ENCODE measurements at places on chromosomes 12 and 14.

- DNase-seq = no peak
Observed at GRCh38 chr14:72706485-72706884, 187.4 kb downstream of the DPF3 start.

- no peak for DNase-seq
Observed at GRCh38 chr14:75428230-75429104, 645 bp downstream of the JDP2 start.

- no peak for DNase-seq
Observed at GRCh38 chr14:59847711-59848110, 22.9 kb downstream of the RTN1 start.

DNA sequence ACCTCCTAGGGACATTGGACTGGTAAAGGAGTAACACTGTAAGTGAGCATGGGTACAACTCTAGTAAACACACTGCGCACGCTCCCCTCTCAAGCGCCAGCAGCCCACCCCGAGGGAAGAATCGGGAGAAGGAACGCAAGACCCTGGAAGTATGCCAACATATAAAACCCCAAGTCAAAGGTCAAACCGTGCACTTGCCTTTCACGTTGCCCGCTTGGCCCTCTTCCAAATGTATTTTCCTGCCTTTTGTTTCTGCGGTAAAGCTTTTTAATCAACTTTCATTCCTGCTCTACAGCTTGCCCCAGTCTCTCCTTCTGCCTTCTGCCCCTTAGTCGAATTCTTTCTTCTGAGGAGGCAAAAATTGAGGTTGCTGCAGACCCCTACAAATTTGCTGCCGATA lies 17.6 kb upstream of the CHST11 start:
- DNase-seq = no peak

DNA sequence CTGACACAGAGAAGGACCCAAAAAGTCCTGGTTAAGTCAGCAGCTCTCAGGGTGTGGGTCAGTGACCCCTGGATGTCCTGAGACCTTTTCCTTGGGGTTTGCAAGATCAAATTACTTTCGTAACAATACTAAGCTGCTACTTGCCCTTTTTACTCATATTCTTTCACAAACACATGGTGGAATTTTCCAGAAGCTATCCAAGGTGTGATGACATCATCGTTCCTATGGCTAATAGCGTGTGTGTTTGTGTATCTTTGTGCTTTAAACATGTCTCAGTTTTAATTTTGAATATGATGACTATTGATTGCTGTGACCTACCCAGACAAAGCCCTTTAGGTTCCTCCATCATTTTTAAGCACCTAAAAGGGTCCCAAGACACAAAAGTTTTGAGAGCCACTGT lies 176.2 kb downstream of the PHETA1 start:
- DNase-seq = no peak

DNA sequence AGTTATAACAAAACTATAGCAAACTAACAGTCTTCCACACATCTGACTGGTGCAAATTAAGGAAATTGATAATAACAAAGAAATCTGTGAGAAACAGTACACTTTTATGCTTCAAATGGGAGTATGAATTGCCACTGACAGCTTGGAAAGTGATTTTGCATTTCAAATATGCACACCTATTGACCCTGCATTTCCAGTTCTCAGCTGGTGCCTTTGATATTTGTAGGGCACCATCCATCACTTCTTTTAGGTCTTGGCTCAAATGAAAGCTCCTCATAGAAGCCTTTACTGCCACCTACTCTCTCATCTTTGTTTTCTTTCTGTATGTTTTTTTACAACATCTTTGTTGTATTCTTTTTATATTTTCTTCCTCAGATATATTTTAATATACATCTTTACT lies 125.1 kb downstream of the ST8SIA1 start:
- no peak for DNase-seq

DNA sequence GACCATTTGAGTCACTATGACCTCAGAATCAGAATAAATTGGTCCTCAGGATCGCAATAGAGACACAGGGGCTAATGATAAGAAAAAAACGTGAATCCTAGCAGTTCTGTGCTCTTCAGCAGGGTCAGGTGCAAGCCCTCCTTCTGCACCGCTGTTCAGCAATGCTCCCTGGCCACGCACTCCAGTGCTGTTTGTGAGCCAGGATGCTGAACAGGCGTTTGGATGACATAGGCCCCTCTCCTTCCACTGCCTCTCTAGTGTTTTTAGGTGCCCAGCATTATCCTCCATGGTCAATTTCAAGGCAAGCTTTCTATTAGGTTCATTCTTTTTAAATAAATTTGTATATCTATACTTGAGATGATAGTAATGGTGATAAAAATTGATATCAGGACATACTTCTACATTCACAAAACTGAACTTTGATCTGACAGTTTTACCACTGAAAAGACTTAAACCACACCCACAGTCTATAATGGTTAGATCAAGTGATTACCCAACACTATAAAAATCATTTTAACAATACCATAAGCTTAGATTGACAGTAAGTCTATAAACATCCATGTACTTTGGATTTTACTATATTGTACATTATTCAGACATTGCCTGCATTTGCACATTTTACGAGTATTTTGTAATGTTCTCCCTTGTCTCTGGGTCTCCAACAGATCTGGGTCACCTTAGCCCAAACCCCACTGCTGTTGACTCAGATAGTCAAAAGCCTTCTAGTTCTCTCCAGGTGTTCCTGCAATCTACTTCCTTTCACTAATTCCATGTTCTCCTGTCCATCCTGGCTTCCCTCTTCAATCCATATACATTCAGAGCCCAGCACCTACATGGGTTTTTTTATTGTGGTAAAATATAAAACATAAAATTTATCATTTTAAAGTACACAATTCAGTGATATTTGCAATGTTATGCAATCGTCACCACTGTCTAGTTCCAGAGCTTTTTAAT lies 114.9 kb upstream of the COCH start:
- DNase-seq = no peak

DNA sequence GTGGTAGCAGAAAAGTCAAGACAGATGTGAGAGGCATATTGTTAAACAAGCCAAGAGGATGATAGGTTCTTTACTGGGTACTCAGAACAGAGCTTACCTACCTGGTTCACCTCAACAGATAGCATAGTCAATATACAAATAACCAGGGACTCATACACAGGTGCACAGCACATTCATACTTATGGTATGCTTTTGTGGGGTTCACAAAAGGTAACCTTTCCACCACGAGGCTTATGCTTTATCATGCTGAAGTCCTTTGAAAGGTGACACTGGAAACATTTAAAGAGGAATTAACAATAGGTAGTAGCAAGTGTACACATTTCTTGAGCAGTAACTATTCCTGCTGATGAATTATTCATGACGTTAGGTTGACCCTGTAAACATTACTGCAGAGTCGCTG lies 42.2 kb upstream of the MBIP start:
- DNase-seq = peak; percentile 12

DNA sequence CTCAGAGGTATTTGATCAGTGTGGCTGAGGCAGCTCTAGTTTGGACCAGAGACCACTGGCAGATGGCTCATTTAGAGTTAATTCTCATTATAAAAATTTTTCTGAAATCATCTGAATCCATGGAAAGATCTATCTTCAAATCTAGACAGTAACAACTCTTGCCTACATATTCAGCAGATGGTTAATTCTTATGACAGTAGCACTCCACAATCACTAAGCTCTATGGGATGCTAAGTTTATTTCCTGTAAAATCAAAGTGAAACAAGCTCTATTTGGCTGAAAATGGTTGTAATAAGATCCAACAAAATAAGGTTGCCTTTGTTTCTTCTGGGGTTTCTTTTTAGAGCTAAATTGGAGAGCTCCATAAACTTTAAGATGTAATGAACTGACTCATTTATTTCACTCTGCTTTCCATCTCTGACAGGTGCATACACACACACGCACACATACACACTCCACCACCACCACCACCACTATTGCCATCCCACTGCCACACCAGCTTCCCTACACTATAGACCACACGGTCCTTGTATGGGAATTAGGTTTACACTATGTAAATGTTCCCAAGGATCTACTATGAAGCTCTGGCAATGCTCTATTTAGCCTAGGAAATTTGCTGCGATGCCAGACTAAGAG lies 293.1 kb downstream of the RPAP3 start:
- DNase-seq = no peak

- no peak for DNase-seq
Observed at GRCh38 chr14:50796390-50796789, 34.6 kb downstream of the NIN start.

- no peak for DNase-seq
Observed at GRCh38 chr14:55731881-55732498, 152.0 kb downstream of the KTN1 start.

- no peak for DNase-seq
Observed at GRCh38 chr12:111398530-111398929, 7.2 kb upstream of the SH2B3 start.

DNA sequence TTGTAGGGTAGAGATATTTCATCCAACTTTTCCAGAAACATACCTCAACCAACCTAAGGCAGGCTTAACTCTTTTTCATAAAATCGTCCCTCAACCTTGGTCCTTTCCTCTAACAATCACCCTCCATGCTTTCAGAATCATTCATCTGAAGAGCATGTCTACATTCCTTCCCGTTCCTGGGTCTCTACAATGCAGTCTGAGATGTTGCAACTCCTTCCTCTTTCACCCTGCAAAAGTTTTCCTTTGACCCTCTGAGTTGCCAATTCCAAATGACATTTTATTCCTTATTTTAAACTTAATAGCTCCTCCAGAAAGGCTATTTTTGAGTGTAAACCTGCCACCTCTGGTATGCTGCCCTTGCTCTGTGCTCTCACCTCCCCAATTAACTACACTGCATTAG lies 16.7 kb downstream of the SLC7A7 start:
- no peak for DNase-seq

DNA sequence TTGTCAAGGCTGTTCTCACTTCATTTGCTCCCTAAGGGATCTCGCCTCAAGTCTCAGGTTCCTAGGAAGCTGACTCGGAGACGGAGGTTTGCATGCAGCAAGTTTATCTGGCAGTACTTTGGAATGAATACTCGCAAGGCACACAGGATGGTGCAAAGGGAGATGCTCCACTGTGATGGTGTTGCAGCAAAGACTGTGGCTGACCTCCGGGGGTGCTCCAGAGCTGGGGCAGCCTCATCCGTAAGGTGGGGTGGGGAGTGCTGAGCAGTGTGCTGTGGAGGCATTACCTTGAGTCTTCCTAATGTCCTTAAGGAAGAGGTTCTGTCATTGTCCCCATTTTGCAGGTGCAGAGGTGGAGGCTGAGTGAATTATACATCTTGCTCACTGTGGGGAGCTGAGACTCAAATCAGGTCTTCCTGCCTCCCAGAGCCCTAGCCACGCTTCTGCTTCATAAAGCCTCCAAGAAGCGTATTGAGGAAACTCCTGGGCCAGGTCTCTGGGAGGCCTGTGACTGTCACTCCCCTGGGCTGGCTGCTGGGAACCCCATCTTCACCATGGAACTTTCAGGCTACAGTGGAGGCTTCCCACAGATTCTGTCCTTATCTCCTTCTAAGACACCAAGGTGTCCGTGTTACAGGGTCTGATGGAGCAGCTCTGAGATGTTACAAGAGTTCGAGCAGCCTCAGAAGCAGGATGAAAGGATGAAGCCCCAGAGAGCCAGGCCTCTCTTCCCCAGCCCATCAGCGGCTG lies 39.5 kb downstream of the GALNT16 start:
- DNase-seq = no peak

GRCh38 chr14:72646861-72647528 lies 246.9 kb downstream of the DPF3 start:
- no peak for DNase-seq

DNA sequence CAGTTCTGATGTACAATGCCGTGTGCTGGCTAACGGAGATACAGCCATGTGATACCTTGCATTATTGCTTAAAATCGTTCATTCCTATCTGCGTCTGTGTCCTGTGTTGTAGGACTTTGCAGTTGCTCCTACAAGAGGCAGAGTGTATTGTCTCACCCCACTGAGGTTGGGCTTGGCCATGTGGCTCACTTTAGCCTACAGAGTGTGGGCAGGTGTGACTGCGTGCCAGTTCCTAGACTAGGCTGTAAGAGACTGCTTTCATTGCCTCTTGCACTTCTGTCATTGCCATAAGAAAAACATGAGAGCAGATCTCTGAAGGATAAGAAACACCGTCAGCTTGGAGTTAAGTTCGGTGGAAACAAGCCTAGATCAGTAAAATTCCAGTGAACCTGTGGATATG lies 197.7 kb upstream of the CRY1 start:
- DNase-seq = no peak

DNA sequence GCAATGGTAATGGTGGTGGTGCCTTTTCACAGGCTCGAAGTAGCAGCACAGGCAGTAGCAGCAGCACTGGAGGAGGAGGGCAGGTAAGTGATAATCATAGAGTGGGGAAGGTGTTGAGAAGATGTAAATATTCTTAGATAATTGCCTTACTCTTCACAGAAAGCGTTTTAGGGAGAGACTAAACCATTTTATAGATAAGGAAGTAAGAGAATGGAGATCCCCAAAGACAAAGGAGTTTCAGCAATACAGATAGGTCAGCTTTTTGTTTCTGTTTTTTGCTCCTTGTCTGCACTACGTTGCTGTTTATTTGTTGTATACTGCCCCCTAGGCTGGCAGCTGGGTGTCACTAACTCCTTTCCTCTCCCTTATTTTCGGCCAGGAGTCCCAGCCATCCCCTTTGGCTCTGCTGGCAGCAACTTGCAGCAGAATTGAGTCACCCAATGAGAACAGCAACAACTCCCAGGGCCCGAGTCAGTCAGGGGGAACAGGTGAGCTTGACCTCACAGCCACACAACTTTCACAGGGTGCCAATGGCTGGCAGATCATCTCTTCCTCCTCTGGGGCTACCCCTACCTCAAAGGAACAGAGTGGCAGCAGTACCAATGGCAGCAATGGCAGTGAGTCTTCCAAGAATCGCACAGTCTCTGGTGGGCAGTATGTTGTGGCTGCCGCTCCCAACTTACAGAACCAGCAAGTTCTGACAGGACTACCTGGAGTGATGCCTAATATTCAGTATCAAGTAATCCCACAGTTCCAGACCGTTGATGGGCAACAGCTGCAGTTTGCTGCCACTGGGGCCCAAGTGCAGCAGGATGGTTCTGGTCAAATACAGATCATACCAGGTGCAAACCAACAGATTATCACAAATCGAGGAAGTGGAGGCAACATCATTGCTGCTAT lies 2.0 kb downstream of the SP1 start:
- no peak for DNase-seq
